Left ventricle myocardium inferior (tissue), 1 donor: ENCODE measurements at places on chromosomes 12 and 14. TPM values are rescaled to one million over a fixed set of nuclear protein-coding genes. Genes with fewer than 3 reads are reported as not detected.

Gene BRI3BP
- total RNA-seq, result 4.3 TPM

Gene WDR89
- total RNA-seq, result 6.3 TPM

Gene TEX52
- not detected for total RNA-seq

Gene OTOGL
- 0.27 TPM for total RNA-seq

Gene SUOX
- 36.0 TPM for total RNA-seq

- no peak for DNase-seq
Observed at GRCh38 chr14:68685419-68686204, 107.3 kb downstream of the ZFP36L1 start.

DNA sequence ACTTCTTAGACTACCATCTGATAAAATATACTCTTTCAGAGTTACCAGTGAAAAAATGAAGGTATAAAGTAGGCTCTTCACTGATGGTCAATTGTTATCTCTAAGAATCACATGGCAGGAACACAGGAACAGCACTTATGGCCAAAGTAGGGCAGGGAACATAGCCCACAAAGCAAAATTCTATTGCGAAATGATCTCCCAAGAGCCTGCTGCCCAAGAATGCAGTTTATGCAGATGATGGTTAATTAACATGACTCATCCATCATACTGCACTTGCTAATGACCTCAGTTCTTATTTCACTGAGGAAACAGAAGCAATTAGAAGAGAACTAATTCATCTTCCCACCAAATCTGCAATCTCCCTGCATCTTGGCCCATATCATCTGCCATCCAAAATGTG lies 133.8 kb downstream of the SLC2A13 start:
- no peak for DNase-seq

- DNase-seq, result no peak
Observed at GRCh38 chr14:30958555-30959407, 66.7 kb upstream of the AP4S1 start.

- no peak for DNase-seq
Observed at GRCh38 chr14:21868442-21869046, 194.9 kb upstream of the OR4E1 start.

- DNase-seq, result no peak
Observed at GRCh38 chr12:76618031-76618430, 58.5 kb upstream of the OSBPL8 start.

- no peak for DNase-seq
Observed at GRCh38 chr14:101507836-101508150, 53.5 kb upstream of the DIO3 start.

- DNase-seq, result no peak
Observed at GRCh38 chr14:105015242-105015641, 5.6 kb downstream of the CDCA4 start.

GRCh38 chr12:50057896-50058670 lies 687 bp downstream of the ASIC1 start:
- DNase-seq, result no peak

DNA sequence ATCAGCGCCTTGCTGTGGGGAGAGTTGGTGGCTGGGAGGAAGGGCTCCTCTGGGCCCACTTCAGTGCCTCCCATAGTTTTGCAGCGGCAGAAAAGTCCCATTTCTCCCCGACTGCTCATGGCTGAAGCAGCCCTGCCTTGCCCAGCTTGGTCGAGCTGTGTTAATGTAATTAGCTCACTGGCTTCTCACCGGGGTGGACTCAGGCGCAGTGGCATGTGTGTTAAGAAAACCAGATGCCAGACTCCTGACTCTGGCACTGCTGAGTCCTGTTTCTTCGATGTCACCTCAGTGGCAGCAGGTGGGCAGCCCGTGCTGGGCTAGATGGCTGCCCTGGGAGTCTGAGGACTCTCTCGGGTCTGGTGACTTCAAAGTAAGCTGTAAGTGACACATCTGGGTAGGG lies 47.4 kb downstream of the CHST11 start:
- DNase-seq, result no peak

DNA sequence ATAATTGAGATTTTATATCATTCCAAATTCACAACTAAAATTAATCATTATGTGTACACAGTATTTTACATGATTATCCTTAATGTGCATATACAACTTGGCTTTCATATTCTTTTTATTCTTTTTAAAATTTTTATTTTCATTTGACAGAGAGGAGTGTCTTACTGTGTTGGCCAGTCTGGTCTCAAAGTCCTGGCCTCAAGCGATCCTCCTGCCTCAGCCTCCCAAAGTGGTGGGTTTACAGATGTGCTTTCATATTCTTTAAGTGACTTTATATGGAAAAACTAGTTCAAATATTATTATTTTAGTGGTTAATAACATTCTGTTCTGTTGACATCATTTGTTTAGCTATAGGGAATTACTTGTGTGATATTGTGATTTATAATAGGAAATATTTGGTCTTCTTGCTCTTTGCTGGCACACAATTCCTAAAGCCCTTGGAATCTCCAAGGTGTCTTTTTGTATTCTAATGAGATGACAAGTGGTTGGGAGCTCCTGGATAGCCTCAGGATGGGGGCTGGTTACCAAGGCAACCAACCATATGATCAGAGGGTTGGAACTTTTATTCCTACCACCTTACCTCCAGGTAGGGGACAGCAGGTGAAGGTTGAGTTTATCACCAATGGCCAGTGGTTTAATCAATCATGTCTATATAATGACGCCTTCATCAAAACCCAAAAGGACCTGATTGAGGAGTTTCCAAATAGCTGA lies 16.0 kb upstream of the ZNF410 start:
- no peak for DNase-seq

DNA sequence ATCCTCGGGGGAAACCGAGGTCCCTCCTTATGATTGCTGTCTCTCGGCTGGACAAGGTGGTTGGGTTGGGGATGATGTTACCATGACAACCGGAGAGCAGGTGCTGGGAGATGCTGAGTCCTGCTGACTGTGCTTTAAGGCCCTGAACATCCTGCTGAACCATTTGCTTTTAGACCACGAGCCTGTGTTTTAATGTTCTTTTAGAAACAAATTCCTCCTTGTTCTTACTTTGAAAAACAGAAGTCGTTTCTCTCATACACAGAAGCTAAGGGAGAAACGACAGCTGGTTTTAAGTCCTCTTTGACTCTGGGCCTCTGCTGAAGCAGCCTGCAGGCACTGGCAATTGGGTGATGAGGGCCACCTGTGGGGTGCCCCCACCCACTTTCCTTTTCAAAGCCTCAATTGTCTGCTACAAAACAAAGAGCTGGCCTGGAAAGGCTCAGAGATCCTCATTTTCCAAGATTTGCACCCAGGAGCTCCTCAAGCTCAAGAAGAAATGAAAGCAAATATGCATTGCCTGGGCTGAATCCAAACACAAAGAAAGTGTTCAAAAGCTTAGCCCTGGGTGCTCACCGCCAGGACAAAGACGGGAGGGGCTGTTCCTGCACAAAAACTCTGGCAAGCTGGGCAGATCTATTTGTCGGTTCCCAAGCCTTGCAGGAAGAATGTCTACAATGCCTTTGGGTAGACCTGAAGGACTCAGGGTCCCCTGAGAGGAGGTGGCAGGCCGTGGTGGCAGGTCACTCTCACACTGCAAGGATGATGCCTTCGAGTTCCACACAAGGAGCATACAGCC lies 90.0 kb upstream of the CLMN start:
- no peak for DNase-seq

DNA sequence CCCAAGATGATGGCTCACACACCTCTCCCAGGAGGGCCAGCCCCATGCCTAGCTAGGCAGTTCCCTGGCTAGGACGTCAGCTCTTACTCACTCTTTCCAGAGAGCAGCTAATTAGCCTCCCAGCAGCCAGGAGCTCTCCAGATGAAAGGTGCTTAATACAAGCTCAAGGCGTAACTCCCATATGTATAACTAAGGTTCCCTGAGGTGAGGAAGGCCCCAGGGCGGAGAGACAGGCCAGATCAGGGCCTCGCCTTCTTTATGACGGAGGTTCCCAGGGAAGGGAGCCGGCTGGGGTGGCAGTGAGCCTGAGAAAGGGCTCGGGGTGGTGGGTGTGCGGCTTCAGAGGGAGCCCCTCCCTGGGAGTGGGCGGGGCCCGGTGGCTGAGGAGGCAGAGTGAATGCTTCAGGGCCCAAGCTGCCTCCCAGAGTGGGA lies 26.4 kb upstream of the ZFP36L1 start:
- no peak for DNase-seq

DNA sequence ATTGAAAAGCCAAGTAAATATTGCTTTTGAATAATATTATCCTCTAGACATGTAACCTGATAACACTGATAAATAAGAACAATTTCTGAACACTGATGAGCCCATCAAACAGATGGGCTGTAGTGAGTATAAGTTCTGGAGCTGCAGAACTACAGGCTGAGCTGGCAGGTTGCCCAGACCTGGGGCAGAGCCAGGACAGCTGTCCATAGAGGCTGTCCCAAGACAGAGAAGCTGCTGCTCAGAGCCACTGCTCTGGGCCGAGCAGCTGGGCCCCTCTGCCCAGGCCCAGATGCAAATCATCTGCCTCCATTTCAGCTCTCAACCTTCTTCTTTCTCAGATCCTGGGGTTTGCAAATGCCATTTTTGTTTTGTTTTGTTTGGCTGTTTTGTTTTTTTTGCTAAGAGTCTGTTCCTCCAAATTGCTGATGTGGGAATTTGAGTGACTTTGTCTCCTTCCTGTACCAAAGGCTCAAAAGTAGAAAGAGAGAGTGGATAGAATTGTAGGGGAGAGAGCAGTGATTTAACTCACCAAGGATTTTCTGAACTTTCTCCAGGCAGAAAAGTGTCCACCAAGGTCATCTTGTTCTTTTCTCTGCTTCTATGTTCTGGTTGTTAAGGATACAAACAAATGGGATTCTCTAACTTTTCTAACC lies 4.0 kb upstream of the TESPA1 start:
- DNase-seq, result peak; percentile 92
